ENCODE measurements at places on chromosomes 13 and 19.

GRCh38 chr13:50153876-50154275, 138.6 kb downstream of the KCNRG start:
- DNase-seq = no peak

DNA sequence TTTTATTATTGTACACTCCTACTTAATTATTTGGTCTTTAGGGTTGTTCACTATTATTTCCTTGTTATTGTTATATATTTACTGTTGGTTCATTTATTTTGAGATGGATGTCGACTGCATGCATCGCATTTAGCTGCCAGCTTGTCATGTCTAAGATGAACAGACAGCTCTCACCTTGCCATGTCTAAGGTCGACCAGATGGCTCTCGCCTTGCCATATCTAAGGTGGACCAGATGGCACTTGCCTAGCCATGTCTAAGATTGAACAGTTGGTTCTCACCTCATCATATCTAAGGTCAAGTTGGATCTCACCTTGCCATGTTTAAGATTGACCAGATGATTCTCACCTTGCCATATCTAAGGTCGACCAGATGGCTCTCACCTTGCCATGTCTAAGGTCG, 1440.9 kb downstream of the UQCRFS1 start:
- DNase-seq = no peak

DNA sequence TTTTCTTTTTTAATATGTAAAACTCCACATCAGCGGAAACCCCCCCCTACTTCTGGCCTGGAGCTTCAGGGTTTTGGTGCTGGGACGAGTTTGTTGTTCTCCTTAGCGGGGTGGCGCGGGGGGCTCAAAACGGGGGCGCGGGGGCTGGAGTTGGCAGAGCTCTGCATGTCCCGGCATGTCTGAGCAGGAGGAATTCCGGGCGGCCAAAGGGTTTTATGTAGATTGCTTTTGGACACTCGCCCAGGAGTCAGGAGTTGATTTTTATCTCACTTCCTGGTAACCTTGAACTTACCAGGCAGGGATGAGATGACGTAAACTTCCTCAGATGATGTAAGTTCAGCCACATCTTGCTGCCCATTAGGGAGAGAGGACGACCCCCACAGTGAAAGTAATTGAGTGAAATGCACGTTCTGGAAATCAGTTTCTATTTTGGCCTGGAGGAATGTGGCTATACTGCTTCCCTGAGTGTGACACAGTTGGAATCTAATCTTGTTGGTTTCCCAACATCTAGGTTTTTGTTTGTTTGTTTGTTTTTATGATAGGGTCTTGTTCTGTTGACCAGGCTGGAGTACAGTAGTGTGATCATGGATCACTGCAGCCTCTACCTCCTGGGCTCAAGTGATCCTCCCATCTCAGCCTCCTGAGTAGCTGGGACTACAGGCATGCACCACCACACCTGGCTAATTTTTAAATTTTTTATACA, 21.0 kb upstream of the GDF15 start:
- DNase-seq = peak; percentile 82

- DNase-seq = peak; percentile 61
These were observed 2.4 kb downstream of the GADD45B start for GRCh38 chr19:2478278-2478755.

DNA sequence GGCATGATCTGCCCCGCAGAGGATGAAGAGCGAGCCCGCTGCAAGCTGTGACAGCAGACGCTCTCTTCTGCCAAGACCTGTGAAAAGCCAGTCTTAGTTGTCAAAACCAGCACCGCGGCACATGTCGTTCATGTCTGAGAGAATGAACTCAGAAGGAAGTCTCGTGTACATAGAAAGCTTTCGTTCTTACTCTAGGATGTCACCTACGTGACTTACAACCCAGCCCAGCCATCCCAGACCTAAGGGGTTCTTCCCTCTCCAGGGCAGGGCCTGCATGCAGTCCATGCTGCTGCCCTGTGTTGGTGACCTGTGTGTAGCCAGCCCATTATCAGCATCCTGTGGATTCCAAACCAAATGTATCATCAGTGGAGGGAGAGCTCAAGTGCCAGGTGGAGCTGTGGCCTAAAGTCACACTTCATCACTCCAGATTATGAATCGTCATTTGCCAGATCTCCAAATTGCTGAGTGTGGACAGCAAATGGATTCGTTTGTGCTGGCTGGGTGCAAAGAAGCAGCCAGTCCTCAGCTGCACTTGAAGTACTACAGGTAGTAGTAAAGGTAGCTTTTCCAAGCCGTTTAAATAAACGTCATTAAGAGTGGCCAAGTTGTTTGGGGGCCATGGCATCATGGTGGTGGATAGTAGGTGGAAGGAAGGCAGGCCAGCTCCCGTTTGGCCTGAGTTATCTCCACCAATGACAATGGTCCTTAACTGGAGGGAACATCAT, 73.9 kb upstream of the GPR183 start:
- DNase-seq = no peak

DNA sequence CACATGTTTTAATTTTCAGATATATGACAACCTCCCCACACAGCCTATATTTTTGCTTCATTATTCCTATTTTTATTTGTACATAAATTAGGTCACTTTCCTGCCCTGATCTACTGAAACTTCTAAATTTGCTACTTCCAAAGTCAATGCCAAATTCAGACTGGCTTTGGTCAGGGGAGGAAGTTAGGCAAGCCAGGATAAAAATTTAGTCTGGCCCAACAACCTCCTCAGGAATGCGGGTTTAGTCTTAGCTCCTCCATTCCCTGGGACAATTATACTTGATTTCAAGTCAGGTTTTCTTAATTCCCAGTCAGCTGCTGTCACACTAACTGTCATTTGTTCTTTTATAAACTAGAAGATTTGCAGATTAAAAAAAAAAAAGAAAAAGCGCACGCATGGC, 84.3 kb downstream of the TM9SF2 start:
- no peak for DNase-seq

GRCh38 chr13:113472355-113473025, 18.0 kb downstream of the DCUN1D2 start:
- no peak for DNase-seq

- no peak for DNase-seq
These were observed 56.6 kb upstream of the SPATA13 start for GRCh38 chr13:24103782-24104372.

DNA sequence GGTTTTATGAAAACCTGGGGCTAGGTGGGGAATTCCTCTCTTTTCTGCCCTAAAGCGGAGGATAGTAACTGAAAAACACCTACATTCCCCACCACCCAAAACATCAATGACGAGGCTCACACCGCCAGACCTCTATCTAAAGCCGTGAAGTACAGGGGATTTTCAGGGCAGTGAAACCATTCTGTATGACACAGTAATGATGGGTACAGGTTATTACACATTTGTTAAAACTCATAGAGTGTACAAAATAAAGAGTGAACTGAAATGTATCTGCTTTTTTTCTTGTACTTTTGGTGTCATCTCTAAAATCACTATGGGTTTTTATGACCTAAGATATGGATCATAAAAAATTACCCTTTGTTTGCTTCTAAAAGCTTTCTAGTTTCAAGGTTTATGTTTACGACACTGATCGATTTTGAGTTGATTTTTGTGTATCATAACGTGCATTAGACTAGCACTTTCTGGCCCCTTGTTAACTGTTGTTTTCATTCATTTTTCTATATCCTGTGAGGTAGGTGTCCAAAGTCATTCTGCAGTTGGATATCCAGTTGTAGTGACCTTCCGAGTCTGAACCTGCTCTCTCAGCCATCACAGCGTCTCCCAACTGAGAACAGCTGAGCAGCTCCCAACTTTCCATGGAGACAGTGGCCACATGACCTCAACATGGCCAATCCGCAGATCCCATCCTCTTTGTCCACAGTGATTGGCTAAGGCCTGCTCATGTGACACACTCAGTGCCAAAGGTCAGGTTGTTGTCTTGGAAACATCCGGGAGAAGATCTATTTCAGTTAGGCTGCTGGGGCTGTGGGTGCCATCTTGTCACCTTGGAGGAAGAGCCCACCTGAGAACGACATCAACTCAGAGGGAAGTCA, 10.3 kb downstream of the MBD3L2B start:
- no peak for DNase-seq

DNA sequence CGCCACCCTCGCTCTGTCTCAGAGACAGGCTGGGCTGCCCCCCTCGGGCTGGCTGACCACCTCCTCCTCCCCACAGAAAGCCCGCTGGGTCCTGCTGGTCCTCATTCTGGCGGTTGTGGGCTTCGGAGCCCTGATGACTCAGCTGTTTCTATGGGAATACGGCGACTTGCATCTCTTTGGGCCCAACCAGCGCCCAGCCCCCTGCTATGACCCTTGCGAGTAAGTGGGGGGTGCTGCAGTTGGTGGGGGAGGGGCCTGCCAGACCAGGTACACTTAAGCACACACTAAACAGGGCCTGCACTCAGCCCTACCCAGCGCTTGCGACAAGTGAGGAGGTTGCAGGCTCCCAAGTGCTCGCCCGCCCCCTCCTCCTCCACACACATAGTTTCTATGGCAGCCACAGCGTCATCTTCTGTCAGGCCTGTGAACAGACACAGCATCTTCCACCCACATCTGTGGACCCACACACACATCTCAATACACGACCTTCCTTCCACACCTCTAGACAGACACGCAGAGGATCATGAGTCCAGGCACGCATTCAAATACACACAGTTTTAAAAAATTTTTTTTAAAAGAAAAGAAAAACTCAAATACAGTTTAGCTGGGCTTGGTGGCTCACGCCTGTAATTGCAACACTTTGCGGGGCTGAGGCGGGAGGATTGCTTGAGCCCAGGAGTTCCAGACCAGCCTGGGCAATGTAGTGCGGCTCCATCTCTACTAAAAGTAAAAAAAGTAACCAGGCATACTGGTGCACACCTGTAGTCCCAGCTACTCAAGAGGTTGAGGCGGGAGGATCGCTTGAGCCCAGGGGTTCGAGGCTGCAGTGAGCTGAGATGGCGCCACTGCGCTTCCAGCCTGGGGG, 18.4 kb downstream of the PLD3 start:
- DNase-seq = peak; percentile 78

GRCh38 chr13:40583738-40584137, 82.7 kb downstream of the FOXO1 start:
- DNase-seq = no peak

DNA sequence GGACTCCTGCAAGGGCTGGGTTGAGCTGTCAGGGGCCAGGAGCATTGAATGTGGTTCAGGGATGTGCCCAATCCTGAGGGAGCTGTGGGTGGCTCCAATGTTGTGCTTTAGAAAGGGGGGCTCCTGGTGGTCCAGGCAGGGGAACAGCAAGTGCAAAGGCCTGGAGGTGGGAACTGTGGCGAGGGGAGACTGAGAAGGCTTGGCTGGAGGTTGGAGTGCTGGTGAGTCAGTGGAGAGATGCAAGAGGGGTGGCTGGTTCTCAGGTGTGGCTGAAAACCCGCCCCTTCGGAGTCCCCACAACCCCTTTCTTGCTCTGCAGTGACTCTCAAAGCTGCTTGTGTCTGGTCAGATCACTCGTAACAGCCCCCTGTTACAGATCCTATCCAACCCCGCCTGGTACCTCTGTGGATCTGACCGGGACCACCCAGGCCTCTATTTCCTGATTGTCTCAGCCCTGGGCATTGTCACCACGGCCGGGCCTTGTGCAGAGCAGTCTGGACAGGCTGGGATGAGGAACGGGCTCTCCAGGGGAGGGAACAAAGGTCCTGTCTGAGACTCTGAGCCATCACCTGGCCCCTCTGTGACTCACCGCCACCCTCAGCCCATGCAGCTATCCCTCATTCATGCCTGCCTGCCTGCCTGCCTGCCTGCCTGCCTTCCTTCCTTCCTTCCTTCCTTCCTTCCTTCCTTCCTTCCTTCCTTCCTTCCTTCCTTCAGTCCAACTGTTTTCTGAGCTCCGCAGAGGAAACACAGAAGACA, 1.4 kb upstream of the KCNN1 start:
- no peak for DNase-seq

- no peak for DNase-seq
These were observed 55.0 kb downstream of the EFNB2 start for GRCh38 chr13:106480351-106480910.

- peak; percentile 29 for DNase-seq
These were observed 902 bp upstream of the CCDC106 start for GRCh38 chr19:55646889-55647731.

DNA sequence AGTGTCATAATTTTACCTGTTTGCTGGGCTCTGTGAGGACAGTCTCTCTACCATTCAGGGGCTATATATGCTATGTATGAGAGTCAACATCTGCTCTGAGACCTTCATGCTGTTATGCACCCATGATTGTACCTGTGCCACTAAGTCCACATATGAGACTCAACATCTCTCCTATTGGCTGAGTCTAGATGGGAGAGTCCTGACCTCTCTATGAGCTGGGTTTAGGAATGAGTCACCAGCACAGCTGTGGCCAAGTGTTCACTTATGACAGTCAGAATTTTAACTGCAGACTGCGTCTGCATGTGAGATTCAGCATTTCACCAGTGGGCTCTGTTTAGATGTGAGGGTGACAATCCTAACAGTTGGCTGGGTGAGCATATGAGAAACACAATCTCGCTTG, 49.5 kb downstream of the ZNF729 start:
- DNase-seq = no peak

- peak; percentile 77 for DNase-seq
These were observed 26.8 kb downstream of the RASA3 start for GRCh38 chr13:114105521-114106225.

DNA sequence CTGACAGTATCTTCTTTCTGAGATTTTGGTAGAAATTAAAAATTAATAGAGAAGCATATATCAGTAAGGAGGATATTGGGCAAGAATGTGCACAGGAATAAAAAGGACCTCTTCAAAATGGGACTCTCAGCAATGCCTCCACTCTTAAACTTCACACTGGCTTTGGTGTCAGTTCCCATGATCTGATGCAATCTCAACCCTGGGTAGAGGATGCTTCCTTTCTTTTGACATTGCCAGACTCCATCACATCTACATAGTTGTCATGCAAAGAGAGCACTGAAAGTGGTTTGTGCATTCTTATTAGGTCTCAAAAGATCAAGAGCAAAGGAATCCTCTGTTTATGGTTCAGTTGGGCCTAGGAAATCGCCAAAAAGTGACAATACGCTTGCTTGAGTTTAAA, 26.3 kb downstream of the STARD13 start:
- no peak for DNase-seq

GRCh38 chr13:95745289-95745688, 68.3 kb downstream of the DNAJC3 start:
- peak; percentile 5 for DNase-seq

DNA sequence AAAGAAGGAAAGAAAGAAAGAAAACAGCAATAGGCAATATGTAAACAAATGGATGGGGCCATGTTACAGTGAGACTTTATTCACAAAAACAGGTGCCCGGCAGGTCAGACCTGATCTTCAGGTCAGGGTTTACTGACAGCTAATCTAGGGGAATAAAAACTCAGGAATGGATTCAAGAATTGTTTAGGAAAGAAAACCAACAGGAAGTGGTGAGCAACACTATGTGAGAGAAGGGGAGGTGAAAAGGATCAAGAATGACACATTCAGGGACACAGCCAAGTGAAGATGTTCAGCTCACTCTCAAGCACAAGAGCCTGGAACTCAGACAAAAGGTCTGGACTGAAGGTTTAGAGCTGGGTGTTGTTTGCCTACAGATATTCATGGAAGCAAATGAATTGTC, 244.5 kb downstream of the EFNB2 start:
- DNase-seq = no peak

GRCh38 chr13:93398167-93399035, 171.8 kb downstream of the GPC6 start:
- no peak for DNase-seq

- no peak for DNase-seq
These were observed 428 bp downstream of the RASAL3 start for GRCh38 chr19:15463861-15464371.

Data from left lung (tissue), 14 donors.